ENCODE measurements at places on chromosomes 7 and 10. TPM values are rescaled to one million over a fixed set of nuclear protein-coding genes. Genes with fewer than 3 reads are reported as not detected.

ELN gene
- total RNA-seq, result 0.13 TPM

LRRC18 gene
- not detected for total RNA-seq

PIP4K2A gene
- total RNA-seq, result 24.9 TPM

AOAH gene
- total RNA-seq, result not detected

GET4 gene
- 59.9 TPM for total RNA-seq

PNLIPRP3 gene
- total RNA-seq, result not detected

IFIT2 gene
- total RNA-seq, result 2.0 TPM

SPDYE8 gene
- total RNA-seq, result not detected

TDRD1 gene
- total RNA-seq, result not detected

NIPSNAP2 gene
- 42.8 TPM for total RNA-seq

CTTNBP2 gene
- 0.33 TPM for total RNA-seq

MBLAC1 gene
- total RNA-seq, result 3.1 TPM

TSPAN12 gene
- total RNA-seq, result 0.61 TPM

Data from A549 treated with GW870086 at 1 μM for 4 hours (cell line).